ENCODE measurements at places on chromosomes 7 and 10.

- no peak for DNase-seq
Measured at GRCh38 chr7:127380479-127380878, 12.0 kb downstream of the ZNF800 start.

DNA sequence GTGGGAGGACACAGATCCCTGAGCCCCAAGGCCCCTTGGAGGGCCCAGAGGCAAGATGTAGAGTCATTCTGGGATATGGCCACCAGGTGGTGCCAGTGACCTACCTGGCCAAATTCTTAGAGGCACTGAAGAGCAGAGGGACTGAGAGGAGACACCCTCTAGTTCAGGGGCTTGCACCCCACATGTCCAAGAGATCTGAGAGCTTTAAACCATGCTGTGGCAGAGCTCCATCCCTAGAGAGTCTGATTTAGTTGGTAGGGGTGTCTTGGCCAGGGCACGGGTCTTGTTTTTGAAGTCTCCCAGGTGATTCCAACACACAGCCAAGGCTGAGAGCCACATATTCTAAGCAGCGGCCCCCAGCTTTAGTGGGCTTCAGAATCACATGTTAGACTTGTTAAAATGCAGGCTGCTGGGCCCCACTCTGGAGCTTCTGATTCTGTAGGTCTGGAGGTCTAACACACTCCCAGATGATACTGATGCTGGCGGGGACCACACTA is 52.5 kb downstream of the PRF1 start:
- peak; percentile 70 for DNase-seq

DNA sequence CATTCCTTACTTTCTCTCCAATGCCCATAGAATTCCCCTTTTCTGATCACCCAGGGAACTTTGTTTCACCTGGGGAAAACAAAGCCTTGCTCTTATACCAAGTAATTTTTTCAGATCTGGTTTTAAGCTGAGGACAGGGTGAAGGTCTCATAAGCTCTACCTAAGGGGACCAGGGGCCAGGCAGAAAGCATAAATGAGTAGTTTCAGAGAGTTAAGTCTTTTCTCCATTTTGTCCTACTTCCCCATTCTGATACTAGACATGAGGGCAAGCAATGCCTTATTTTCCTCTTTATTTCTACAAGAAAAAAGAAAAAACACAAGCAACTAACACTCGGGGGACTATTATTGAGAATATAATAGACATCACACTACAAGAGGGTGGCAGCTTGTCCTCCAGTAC is 2.9 kb downstream of the AKR1D1 start:
- no peak for DNase-seq

DNA sequence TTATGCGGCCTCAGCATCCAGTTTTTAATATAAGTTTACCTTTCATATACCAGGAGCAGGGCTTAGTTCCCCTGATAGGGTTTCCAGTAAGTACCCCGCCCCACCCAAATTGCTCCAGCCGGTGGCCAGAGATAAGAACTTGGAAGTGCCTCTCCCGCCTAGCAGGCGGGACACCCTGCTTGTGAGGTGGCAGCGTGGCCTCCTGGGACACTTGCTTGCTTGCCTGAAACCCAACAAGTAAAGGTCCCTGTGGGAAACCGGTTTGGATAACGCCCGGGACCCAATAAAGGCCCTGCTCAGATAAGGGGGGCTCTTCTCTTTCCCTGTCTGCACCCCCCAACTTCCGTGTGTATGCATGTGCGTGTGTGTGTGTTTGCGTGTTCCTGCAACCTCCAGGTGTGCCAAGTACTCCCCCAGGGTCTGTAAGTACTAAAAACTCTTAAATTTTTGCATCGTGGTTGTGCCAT is 154.3 kb downstream of the ARHGAP21 start:
- no peak for DNase-seq

- DNase-seq = peak; percentile 92
Measured at GRCh38 chr7:6317797-6318438, 45.5 kb upstream of the CYTH3 start.

- DNase-seq = no peak
Measured at GRCh38 chr10:132927824-132928223, 14.5 kb downstream of the CFAP46 start.

DNA sequence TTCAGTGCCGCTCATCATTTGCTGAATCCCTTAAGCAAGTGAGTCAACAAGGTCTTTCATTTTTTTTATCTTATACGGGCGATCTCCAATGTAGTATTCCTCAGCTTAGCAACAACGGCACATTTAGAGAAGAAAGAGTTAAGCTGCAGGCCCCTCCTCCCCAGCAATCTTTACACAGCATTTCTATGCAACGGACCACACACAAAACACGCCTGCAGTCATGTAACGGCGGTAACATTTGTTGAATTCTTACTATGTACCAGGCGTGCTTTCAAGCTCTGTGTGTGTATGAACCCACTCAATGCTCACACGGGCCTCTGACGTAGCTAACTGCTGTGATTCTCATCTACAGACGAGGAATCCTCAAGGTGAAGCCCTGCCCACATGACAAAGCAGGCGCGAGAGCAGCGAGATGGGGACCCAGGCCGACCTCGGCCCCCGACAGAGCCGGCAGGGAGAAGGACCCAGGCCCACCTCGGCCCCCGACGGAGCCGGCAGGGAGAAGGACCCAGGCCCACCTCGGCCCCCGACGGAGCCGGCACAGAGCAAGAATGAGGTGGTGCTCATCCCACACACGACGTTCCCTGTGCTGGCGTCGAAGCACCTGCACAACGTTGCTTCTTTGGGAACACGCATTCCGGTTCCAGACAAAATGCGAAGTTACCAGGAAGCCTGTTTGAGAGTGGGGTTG is 240.7 kb downstream of the ZMYND11 start:
- no peak for DNase-seq

DNA sequence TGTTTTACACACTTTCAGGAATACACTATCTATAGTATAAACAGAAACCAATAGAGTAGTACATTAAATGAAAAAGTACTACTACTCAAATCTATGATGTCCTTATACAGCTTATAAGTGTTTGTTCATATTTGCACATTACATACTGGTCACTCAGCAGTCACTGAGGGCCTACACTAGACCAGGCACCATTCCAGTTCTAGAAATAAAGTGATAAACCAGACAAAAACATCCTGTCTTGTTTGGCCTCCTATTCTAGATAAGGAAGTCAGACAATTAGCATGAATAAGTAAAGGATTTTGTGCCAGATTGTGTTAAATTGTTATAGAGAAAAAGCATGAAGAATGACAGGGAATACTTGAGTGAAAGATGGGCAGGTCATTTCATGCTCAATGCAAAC is 219.0 kb downstream of the CRPPA start:
- peak; percentile 1 for DNase-seq

DNA sequence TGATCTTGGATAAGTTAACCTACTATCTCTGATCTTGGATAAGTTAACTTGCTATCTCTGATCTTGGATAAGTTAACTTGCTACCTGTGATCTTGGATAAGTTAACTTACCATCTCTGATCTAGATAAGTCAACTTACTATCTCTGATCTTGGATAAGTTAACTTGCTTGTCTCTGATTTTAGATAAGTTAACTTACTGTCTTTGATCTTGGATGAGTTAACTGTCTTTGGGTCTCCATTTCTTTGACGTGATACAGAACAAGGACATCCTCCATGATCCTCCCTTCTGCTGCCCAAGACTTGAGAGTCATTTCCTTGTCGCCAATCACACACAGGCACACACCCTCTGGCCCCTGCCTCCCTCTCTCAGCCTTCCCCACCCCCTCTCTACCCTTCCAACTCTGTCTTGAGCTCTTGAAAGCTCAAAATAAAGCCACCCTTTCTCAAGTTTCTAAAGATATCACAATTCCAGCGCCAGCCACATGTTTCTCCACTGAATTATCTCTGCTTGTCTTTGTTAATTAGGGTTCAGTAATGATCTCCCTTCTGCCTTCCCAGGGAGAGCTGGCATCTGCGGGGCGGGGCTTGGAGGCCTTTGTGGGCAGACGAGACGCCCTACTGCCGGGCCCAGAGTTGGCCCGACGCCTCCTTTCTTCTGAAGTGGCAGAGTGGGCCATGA is 85.1 kb upstream of the GTF2I start:
- DNase-seq = no peak

GRCh38 chr10:8297107-8297506 is 242.6 kb downstream of the GATA3 start:
- DNase-seq = no peak

- DNase-seq = no peak
Measured at GRCh38 chr10:23694446-23694920, 255.6 kb downstream of the OTUD1 start.

GRCh38 chr7:55033236-55033846 is 14.5 kb downstream of the EGFR start:
- DNase-seq = no peak

Measured in EH (cell line).